Fibroblast of lung (primary cell): ENCODE measurements at places on chromosomes 1 and 21. TPM values are rescaled to one million over a fixed set of nuclear protein-coding genes. Genes with fewer than 3 reads are reported as not detected.

The SARS1 gene
- polyA plus RNA-seq, result 229 and 237 TPM in 2 replicates

DNA sequence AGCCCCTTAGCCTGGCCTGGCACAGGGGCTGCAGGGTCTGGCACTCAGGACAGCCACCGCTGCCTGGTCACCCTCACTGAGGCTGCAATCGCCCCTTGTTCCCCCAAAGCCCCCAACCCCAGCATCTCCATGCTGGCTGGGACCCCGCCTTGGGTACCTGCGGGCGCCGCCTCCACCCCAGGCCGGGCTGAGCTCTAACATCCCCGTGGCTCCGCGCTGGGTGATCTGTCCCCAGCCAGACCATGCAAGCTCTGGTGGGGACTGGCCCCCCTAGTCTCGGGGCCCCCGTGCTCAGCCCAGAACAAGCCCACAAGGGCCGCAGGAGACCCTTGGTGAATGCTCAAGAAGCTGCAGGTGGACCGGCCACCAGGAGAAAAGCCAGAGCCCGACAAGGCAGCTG lies 62.4 kb downstream of the MEGF6 start:
- DNase-seq, result no peak

The PGLYRP4 gene
- not detected in 2 replicates for polyA plus RNA-seq

DNA sequence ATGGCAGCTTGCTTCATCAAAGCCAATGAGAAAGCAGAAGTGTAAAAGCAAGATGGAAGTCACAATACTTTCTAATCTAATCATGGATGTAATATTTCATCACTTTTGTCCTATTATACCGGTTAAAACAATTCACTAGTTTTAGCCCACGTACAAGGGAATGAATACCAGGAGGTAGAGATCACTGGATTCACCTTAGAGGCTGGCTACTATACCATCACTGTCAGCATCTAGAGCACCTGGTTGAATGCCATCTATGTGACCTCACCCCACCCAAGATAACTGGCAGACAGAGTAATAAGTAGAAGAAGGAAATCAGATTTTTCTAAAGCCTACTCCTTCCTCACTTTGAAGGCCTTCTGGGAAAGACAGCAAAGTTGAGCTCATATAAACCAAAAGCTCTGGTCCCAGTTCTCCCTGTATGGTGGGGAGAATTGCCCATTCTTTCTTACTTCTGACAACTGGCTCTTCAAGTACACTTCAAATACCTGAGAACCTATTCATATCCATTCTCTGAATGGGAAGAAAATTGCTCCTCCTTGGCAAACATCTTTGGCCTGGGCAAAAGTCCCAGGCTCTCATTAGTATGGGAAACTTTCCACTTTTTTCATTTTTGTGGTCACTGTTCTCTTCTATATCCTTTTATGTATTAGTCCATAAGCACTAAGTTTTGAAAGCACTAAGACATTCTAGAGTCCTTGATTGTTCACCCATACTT lies 24.8 kb downstream of the HSD3B1 start:
- DNase-seq, result peak; percentile 85

GRCh38 chr1:228368801-228369607 lies 37.6 kb downstream of the TRIM11 start:
- no peak for DNase-seq

The OR2G3 gene
- polyA plus RNA-seq, result not detected in 2 replicates

GRCh38 chr1:155105604-155106011 lies 22.1 kb upstream of the EFNA1 start:
- no peak for DNase-seq

The EXO1 gene
- polyA plus RNA-seq, result 7.2 and 14.6 TPM in 2 replicates

DNA sequence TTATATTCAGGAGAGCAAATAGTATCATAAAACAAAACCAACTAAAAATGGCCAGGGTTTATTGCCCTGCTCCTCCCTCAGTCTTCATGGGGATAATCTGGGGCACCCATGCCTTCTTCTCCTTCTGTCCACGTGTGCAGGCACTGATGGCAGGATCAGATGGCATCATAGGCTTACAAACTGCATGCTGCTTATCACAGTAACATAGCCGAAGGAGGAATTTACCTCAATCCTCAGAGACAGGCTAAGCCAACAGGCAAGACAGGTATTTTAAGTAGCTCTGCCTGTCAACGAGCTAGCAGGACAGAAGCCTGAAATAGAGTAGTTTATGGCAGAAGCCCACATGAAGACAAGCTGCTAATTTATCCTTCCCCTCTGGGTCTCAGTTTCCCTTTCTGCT lies 9.4 kb downstream of the LAMB3 start:
- no peak for DNase-seq

DNA sequence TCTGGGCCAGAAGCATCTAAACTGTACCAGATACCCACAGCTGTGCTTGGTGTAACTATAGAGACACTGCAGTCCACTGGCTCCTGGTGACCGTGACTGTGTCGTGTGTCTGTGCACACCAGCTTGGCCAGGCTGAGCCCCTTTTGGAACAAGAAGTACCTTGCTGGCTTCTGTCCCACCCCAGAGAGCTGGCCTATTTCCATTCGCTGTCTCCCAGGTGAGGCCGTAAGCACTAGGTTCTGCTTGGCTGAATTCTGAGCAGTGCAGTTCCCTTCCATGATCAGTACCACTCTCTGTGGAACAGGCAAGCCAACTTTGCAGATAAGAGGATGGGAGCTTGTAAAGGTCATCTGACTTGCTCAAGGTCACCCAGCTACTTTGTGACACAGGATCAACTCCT lies 119.9 kb upstream of the DNAH14 start:
- DNase-seq, result no peak

DNA sequence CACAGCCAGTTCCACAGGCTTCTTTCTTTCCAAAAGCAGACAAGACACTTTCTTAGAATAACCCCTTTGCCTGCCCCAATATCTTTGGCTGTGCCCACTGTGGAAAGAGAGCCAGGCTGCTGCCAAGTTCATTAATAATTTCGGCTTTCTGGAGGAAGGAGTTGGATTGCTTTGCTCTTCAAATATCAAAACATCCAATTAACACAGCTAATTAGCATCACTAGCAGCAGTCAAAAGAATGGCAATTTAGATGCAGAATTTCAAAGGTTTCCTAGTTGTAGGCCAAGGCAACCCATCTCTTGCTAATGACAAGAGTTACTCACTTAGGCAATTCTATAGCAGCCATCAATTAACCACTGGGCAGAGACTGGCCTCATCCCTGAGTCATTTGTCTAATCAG lies 91.0 kb upstream of the SPATA6 start:
- DNase-seq, result no peak

DNA sequence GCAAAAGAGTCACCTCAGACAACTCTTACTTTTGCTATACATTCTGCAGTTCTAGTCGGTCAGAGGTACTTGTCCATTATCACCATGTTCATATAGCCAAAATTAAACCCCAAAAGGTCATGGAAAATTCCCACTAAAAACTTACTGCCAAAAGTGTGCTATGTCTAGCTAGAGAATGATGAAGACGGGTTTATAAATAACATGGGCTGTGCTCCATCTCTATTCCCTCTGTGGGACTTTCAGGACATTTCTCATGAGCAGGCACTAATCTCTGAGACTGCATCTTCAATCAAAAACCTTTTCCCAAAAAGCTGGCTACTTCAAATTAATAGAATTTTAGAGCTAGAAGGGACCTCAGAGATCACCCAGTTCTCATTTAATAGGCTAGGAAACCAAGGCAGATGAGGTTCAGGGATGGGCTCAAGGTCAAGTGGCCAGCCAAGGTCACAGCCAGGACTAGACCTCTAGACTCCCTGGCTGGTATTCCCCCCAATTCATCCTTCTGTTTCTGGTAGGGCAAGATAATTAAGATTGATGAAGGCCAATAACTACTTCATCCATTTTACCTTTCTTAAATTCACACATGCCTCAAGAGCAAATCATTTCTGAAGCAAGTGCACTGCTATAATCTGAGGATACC lies 21.0 kb upstream of the MOB3C start:
- no peak for DNase-seq

DNA sequence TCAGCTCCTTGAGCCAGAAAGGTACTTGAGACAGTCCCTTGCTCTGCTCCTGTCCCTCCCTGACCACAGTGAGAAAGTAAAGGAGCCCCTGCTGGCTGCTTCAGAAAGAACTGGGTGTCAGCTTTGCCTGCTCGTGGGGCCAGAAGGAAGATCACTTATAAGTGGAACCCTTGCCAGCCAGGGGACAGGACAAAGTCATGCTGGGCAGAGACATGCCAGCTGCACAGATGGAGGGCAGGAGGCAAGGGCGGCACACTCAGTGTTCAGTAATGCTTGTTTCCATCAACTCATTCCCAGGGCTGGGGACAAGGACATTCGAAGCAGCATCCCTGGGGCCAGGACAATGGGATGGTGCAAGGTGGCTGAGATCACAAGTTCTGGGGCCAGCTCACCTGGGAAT lies 41.8 kb downstream of the NTPCR start:
- DNase-seq, result no peak

GRCh38 chr1:52669696-52670095 lies 28.5 kb downstream of the COA7 start:
- DNase-seq, result no peak

The COL16A1 gene
- polyA plus RNA-seq, result 20.9 and 21.0 TPM in 2 replicates

GRCh38 chr21:38500073-38500472 lies 1.8 kb upstream of the ERG start:
- DNase-seq, result no peak

DNA sequence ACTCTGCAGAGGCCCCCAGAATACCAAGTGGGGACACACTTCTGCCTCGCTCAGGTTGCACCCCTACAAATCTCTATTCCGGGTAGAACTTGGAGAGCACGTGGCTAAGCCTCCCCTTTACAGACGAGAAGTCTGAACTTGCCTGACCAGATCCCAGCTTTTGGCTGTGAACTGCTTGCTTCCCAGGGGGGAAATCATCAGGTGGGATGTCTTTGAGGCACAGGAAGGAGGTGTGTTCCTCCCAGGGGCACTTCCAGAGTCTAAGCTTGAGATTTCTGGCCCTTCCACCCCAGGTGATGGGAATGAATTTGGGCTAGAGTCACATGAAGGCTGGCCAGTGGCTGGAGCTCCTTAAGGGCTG lies 1.3 kb upstream of the S100A3 start:
- no peak for DNase-seq

DNA sequence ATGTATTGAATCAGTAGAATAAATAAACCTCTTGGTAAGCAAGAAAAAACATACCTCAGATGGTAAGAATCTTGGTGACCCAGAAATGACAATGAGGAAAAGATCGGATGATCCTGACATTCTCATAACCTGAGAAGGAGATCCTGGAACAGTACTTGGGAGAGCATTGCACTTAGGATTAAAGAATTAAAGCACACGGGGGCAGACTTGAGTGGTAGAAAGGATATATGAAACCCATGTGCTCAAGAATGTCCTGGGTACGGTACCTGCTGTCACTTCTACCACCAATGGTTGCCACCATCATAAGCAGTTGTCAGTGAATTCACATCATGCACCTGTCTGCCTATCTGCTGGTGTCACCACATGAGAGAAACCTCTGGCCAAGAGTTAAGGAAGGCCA lies 108.9 kb upstream of the GJB5 start:
- DNase-seq, result no peak

- DNase-seq, result peak; percentile 33
These were observed 1.7 kb downstream of the CFAP410 start for GRCh38 chr21:44337449-44337848.

DNA sequence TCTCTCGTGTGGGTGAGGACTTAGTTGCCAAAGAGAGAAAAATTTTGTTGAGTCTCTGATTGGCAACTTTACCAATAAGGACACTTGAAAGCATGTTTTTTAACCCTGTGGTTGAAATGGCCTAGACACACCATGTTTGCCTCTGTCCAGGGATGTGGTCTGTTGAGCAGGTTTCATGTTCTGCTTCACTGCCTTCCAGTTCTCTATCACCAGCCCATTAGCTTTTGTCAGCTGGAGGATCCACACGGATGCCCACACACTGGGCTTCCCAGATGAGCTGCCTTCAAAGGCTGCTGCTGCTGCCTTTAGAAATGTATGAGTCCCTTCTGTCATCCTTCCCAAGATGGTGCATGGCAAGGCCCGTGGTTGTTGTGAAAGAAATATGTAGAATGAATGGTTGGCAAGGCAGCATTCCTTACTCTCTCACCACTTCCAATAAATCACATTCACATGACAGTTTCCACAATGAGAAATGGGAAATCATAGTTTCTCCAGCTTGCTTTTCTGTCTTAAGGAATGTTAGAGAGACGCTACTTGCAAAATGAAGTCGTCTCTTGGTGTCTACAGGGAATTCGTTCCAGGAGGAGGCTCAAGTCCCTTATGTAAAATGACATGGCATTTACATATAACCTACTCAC lies 108.2 kb upstream of the SLC35F3 start:
- DNase-seq, result peak; percentile 3

The S100A7 gene
- polyA plus RNA-seq, result not detected in 2 replicates

The TRABD2B gene
- polyA plus RNA-seq, result 0.01 TPM in 1 of 2 replicates, not detected in the other

DNA sequence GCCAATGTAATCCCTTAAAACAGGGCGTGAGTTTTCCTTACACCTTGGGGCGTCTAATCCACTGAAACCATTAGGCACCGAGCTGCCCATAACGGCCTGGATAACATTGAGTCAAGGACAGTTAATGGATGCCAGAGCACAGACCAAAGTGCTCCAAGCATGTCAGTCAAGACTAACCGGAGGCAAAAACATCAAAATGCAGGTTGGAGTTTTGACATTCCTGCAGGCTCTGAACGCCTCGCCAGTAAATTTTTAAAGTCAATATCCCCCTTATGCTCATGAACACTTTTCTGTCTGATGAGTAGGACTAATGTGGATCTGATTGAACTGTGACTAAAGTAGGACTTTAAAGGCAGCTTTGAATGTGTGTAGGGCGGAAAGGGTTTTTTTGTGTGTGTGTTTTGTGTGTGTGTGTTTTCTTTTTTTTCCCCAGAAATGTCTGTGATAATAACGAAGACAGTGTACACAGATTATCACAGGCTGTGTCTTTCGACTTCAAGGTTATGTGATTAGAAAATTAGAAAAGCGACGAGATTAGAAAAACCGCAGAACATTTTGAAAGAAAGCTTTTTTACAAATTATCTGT lies 194.2 kb upstream of the PROX1 start:
- DNase-seq, result no peak

The CCDC185 gene
- polyA plus RNA-seq, result 0.02 TPM in 1 of 2 replicates, not detected in the other

The EDARADD gene
- 0.05 TPM in 1 of 2 replicates, not detected in the other for polyA plus RNA-seq
